Bronchial epithelial cell (primary cell): ENCODE measurements at places on chromosomes 1 and 21. TPM values are rescaled to one million over a fixed set of nuclear protein-coding genes. Genes with fewer than 3 reads are reported as not detected.

DNA sequence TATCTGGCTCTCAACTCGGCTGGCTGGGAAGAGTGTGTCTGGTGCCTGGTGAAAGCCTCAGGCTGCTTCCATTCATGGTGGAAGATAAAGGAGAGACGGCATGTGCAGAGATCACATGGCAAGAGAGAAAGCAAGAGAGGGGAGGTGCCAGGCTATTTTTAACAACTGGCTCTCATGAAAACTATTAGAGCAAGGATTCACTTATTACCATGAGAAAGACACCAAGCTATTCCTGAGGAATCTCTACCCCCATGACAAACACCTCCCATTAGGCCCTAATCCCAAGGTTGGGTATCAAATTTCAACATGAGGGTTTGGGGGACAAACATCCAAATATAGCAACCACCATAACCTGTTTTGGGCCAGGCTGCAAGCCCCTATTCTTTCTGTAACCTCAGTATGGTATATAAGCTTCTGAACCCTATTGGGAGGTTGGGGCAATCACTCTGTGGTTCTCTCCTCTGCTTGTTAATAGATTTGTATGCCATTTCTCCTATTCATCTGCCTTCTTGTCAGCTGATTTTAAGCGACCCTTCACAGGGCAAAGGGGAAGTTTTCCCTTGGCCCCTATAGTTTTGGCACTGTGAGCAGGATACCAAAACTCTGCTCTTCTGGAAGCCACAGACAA, 179.0 kb upstream of the TNR start:
- peak; percentile 11 for DNase-seq

DNA sequence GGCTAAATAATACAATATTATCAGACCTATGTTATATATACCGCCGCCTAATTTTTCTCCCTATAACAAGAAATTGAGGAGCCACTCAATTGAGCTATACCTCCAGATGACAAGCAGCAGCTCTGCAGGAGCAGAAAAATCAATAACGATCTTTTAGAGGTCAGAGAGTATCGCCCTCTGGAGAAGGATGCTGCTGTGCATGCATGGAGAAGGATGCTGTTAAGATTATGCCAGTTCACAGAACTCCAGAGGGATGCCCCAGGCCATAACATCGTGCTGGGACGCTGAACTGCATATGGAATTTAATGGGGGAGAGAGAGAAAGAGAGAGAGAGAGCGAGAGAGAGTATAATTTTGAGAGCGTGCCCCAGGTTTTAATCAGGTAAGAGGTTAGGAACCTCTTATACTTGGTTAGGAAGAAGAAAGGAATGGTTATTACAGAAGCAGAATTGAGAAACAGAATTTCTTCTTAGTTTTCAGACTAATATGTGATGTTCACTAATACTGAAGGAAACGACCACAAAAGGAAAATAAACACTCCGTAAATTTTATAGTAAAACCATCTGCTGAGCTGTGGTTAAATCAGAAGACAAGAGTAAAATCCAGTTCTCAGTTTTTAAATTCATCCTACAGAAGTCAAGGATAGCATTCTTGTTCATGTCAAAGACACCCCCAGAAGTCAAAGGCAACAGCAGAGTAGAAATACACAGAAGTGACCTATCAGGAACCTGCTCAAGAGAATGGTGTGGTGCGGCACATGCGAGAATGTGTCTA, 111.1 kb downstream of the SMYD2 start:
- no peak for DNase-seq

DNA sequence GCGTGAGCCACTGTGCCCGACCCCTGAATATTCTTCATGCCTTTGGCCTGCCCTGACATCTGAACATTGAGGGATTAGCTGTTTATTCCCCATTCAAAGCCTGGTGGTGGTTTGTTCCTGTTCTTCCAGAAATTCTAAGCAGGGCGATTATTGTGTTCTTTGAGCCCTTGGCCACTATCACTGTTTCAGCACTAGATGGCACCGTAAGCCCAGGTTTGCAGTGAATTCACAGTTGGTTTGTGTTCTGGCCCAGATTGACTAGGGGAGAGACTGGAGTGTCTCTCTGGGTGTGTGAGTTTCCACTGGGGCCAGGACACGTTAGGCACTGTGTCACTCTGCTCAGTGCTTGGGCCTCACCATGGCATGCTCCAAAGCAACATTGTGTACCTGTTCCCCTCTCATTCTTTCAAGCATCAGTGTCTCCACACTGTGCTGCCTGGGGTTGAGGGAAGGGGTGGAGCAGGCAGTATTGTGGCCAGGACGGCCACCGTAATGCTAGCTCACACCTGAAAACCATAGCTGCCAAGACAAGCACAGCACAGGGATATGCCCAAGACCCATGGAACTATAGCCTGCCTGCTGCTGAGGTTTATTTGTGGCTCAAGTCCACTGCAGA, 52.7 kb downstream of the PKN2 start:
- peak; percentile 35 for DNase-seq

DNA sequence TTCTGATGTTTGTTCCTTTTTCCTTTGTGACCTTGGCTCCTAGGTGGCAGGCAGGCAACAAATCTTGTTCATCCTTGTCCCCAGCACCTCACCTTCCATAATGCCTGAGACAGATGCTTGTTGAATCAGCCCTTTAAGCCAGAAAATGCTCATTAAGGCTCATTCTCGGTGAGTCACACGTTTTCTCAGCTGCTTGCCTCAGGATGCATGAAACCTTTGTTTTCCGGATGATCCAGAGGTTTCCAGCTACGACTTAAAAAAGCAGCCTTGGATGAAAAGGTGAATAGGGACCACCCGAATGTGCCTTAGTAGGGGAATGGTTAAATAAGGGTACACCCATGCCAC, 4.6 kb upstream of the ATP13A2 start:
- peak; percentile 74 for DNase-seq

The TNFRSF25 gene
- 20.5 and 30.3 TPM in 2 replicates for total RNA-seq

The TEX35 gene
- not detected in 2 replicates for total RNA-seq

The NT5C1A gene
- not detected in 2 replicates for total RNA-seq

DNA sequence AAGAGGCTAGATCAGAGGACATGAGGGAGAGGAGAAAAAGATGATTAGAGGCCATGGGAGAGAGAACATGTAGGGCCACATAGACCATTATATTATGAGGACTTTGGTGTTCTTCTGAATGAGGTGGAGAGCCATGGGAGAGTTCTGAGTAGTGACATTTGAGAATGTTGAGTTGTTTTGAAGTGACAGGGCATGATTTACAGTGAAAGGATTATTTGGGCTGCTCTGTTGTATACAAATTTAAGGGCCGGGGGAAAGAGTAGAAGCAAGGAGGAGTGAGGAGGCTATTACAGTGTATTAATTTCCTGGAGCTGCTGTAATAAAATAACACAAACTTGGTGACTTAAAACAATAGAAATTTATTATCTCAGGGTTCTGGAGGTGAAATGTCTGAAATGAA, 102.5 kb upstream of the RGS4 start:
- no peak for DNase-seq

- DNase-seq: no peak
Observed at GRCh38 chr1:65232461-65232990, 76.8 kb upstream of the DNAJC6 start.

The BMP8B gene
- 0.90 and 1.3 TPM in 2 replicates for total RNA-seq

DNA sequence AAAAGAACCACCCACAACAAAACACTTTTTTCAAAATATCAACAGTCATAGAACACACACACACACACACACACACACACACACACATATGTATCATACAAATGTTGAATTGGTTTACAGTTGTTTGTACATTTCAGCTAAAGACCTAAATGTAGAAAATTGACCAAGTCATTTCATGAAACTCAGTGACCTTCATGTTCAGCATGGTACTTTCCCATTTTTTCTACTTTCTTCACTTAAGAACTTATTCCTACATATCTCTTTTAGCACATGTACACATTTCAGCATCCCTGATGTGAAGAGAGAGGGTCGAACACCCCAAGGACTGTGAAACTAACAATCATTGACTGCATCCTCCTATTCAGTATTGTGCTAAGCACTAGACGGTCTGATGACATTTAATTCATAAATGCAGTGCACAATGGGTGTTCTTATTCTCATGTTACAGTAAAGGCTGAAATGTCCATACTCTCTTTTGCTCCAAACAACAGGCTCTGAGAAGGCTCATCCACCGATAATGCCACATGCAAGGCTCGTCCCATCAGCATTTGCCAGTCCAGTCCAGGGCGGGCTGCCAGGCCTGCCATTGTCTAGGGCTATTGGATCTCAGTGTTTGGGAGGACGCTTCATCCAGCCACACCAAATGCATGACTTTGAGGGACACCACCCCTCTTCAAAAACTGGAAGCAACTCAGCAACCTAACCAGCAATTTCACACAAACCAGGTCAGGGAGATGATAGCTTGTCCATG, 150.1 kb upstream of the RUNX1 start:
- no peak for DNase-seq
